Activated CD4-positive, CD25-positive, alpha-beta regulatory T cell (primary cell): ENCODE measurements at places on chromosomes 7 and 10.

DNA sequence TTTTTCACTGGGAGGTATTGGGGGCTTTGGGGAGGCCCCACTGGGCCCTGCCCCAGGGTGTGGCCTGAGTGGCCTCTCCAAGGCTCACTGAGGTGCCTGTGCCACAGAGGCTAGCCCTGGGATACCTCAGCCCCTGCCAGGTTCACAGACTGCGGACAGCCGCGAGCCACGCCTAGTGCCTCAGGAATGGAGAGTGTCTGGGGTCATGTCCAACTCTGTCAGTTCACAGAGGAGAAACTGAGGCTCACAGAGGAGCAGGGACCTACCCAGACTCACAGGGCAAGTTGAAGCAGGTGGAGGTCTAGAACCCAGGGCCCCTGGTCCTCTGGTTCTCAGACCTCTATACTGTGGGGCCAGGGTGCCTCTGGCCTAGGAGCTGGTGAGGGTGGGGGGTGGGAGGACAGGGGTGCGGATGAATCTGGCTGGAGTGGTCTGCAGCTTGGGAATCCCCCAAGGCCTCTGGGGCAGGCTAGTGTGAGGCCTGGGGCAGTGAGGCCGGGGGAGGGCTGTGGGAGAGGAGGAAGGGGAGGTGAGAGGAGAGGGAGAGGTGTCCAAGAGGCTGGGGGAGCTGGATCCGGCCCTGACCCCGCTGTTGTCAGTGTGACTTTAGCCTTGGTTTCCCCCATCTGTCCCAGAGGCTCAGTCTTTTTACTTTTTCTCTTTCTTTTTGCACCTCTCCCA is 20.0 kb downstream of the NEURL1 start:
- no peak for DNase-seq

DNA sequence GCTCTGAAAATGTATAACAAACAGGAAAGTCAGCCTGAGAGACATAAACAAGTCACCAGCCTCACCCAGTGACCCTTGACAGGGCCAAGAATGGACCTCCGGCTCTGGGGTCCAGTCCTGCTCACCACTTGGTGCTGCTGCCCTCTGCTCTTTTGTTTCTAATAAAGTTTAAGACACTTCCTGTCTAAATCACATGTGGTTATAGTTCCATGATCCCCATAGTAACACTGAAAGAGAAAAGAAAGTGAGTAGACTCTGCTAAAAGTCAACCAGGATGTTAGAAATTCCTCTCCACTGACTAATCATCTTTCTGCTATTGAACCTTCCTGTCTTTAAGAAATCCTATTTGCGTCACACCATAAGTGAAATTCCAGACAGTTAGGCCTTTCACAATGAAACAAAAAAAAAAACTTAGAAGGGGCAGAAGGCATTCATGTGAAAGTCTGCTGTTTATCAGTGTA is 179.2 kb upstream of the BET1 start:
- DNase-seq, result no peak

- DNase-seq, result no peak
These were observed 563.3 kb upstream of the POM121L12 start for GRCh38 chr7:52472006-52472620.

DNA sequence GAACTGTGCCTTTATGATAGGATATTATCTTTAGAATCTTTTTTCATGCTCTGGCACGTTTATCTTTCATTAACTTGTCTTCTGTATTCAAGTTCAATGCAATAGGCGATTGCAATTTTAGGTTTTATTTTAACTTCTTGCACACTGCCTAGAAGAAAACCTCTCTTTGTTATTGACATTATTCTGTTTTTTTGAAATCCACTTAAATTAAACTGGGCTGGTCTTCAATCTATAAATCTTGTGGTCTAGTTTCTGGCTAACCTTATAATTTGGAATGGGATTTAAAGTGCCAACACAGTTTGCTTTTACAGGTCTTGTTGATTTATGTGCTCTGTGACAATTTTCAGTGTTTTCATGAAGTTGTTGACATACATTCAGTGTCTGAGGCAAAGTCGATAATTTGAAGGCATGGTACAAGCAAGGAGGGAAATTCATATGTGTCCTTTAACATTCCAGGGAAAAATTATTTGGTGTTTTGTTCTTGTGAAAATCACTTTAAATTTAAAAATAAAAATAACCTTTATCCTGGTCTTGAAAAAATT is 240.9 kb downstream of the KIAA1217 start:
- no peak for DNase-seq

GRCh38 chr10:43083764-43084163 is 6.9 kb downstream of the RET start:
- no peak for DNase-seq

- no peak for DNase-seq
These were observed 20.5 kb upstream of the SLC16A12 start for GRCh38 chr10:89555688-89556445.

DNA sequence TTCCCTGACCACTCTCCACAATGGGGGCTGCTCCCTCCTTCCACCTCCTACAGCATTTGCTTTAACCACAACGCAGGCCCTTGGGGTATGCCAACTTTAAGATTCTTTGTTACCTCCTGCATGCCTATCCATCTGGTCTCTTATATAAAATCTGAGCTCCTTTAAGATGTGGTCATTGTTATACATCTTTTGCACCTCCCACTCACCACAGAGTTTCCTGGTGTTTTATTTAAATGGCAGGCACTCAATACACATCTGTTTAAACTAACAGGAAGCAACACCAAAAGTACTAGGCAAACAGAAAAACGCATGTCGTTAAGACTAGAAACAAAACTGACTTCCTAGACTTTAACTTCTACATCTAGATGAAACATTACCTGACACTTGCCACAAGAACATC is 36.3 kb downstream of the SLC25A13 start:
- no peak for DNase-seq

DNA sequence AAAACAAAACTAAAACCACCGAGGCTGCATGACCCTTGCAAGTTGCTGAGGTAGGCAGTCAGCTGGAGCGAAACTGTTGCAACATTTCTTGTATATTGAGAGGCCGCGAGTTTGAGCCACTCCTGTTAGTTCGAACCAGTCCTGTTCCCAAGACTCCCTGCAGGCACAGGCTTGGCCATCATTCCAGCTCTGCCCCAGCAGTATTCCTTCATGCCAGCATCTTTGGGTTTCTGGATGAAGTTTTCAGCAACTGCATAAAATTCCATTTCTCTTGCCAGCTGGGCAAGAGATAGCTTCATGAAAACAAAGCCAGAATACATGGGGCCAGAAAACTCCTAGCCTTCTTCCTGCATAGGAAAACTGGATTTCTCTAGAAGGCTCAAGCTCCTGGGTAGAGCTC is 207.6 kb downstream of the FRMD4A start:
- DNase-seq, result no peak
